Common myeloid progenitor, CD34-positive (primary cell): ENCODE measurements at places on chromosomes 2 and 18.
A peak's percentile ranks its signal among the peaks of the same experiment; 100 is the strongest.

- peak; percentile 59 for DNase-seq
These were observed 77.9 kb downstream of the LIMS1 start for GRCh38 chr2:108612153-108612513.

DNA sequence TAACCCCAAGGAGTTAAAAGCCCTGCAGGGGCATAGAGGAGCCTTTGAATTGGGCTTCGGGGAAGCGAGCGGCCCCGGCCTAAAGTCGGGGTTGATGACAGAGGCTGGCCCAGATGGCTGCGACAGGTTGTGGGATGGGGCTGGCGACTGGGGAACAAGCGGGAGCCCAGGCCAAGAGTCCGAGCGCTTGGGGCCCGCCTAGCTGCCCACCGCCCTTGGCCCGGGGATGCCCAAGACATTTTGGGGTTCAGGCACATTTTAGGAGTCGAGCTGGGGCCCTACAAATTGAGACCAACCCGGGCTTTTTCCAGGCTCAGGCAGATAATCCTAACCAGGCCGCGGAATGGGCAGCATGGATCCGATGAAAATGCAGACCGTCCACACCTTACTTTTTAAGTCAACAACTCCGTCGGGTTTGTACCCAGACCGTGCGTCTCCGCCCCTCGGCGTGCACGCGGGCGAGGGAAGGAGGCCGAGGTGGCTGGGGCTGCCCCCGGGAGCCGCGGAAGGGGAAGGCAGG, 507 bp downstream of the RTKN start:
- DNase-seq = no peak

DNA sequence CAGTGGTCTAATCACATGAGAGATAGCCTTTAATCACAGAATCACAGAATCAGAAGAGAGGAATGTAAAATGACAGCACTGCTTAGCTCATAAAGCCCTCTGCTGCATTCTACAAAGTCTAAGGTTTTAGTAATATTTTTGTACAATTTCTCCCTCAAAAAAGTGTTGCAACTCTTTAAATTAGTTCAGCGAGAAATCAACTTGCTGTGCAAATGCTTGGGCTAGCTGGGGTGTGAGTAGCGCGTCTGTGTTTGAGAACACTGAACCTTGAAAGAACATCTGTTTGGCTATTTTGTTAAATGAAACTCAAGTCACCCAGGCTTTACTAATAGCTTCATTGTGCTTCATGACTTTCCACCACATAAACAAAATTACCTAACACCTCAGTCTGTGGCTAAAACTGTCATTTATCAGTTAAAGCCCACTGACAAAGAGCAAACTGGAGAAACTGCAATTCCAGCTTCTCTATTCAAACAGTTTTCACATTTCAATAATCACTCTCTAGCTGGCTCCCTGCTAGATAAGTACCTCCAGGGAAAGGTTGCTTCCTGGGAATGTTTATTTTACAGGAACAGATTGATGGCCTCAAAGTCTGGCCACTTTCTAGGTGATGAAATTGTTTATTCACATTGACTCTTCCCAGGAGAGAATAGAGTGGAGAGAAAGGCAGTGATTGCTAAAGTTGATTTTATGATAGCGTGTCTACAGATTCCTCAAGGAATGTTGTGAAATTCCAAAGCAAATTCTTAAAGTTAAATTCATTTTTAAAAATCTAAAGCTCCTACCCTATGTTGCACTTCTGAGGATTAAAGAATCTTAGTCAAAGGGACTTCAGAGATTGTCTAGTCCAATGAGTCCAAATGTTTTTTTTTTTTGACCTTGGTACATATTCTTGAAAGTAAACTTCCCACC, 36.0 kb upstream of the STAT1 start:
- DNase-seq = no peak

GRCh38 chr18:13217466-13217961, 1.0 kb upstream of the LDLRAD4 start:
- DNase-seq = peak; percentile 84

DNA sequence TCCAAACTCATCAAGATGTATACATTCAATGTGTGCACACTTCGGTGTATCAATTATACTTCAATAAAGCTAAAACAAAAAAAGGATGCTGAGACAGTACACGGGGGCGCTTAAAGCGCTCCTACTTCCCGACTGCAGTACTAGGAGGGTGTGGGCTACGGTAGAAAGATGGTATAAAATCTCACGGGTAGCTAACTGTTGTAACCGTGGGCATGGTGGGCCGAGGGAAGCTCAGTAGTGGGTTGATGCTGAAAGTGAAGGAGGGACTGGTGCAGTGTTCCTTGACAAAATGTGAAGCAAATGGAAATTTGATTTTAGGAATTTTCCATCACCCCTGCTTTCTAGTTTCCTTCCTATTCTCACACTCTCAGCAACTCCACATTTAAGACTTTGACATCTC, 42.6 kb upstream of the DARS1 start:
- DNase-seq = no peak
